C1 segment of cervical spinal cord (tissue), 14 donors: ENCODE measurements at places on chromosomes 3 and 15.

DNA sequence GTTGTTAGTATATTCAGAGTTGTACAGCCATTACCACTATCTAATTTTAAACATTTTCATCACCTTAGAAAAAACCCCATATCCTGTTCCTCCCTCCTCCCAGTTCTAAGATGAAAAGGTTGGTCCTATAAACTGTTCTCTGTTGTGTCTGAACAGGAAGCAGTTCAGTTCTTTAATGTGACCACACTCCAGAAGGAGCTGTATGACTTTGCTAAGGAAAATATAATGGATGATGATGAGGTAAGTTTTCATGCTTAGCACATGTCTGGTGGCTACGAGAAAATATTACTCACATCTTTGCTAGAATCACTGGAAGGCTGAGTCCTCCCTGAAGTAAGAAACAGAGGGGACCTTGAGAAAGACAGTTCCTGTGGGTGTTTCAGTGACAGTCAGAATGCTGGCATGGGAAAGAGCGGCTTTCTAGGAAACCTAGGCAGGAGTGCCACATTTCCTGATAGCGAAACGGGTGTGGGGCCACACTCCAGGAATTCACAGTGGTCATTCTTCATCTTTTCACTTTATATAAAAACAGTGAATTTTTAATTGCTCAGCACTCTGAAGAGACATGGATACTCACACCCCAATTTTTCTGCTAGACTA is 20.3 kb downstream of the CRTAP start:
- DNase-seq: no peak

DNA sequence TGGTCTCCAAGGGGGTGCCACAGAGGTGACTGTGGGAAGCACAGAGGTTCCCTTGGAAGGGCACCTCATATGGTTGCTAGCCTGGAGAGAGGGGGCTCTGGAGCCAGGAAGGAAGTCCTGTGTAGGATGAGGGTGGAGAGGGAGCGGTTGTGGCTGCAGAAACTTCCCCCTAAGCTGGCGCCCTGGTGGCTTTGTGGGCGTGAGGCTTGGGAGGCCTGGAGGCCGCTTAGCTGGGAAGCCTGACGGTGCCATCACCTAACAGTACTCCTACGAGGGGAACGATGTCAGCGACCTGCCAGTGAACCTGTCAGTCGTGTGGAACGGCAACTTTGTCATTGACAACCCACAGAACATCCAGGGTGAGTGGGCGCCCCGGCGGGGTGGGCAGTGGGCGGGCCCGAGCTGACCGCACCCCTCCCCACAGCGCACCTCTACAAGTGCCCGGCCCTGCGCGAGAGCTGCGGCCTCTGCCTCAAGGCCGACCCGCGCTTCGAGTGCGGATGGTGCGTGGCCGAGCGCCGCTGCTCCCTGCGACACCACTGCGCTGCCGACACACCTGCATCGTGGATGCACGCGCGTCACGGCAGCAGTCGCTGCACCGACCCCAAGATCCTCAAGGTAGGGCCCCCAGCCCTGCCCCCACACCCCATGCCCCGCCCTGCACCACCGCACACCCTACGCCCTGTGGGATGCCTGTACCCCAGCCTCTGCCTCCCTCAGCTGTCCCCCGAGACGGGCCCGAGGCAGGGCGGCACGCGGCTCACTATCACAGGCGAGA is 31.0 kb downstream of the PLXNA1 start:
- no peak for DNase-seq

DNA sequence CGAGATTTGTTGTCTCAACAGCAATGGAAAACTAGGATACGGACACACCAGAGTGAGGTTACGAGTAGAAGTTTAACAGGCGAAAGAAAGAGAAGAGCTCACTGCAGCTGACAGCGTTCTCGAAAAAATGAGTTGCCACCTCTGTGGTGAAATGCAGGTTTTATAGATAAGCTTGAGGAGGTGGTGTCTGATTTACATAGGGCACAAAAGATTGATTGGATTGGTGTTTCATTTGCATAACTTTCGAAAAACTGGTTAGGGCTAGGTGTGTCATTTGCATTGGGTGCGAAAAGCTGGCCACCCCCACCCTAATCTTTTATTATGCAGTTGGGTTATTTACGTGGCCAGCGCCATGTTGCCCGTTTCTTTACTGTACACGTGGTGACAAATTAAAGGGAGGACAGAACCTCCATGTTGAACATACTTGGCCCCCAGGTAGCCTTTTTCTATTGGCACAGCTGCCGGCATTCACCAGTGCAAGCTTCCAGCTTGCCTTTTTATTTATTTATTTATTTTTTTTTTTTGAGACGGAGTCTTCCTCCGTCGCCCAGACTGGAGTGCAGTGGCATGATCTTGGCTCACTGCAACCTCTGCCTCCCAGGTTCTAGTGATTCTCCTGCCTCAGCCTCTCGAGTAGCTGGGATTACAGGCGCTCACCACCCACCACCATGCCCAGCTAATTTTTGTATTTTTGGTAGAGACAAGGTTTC is 8.3 kb downstream of the IFT122 start:
- no peak for DNase-seq

DNA sequence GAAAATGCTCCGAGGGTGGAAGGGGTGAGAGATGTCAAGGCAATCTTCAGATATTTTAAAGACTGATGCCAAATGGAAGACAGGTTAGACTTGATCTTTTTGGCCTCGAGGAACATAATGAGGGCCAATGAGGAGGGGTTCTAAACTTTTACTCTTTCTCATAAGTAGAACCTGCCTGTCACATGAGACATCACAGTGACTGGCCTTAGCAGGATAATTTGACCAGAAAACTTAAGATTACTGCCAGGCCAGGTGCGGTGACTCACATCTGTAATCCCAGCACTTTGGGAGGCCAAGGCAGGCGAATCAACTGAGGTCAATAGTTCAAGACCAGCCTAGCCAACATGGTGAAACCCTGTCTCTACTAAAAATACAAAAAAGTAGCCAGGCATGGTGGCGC is 12.2 kb downstream of the TM4SF4 start:
- DNase-seq: no peak

DNA sequence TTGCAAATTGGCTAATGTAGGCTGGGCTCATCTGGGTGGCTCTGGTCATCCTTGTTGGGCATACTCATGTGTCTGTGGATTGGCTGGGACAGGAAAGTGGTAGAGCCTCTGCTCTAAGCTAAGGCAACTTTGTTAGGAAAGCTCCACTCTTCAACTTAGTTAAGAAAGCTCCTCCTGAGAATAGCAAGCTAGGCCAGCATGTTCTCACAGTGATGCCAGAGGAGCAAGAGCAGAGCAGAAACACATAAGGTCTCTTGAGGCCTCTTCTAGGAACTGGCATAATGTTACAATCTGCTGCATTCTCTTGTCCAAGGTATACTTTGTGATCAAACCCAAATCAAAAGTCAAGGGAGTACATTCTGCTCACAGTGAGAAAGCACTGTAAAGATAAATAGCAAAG is 158.6 kb upstream of the RORA start:
- DNase-seq: no peak

- DNase-seq: no peak
These were observed 21.6 kb upstream of the RASA2 start for GRCh38 chr3:141465221-141465620.

GRCh38 chr3:73060302-73060723 is 1.1 kb upstream of the EBLN2 start:
- no peak for DNase-seq

DNA sequence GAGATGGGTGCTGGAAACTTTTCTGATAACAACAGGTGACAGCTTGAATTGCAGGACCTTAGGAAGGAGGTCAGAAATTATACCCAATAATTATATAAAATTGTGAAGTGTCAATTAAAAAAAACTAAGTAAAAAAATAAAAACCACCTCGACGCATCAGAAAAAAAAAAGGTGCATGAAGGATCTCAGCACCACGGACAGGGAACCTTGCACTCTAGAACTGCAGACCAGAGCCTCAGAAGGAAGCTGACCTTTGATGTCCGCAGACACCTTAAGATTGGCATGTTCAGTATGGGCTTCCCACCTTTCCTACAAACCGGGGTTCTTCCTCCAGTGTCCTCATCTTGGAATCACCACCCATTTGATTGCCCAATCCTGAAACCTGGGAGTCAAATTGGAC is 60.9 kb downstream of the SCN10A start:
- DNase-seq: no peak

DNA sequence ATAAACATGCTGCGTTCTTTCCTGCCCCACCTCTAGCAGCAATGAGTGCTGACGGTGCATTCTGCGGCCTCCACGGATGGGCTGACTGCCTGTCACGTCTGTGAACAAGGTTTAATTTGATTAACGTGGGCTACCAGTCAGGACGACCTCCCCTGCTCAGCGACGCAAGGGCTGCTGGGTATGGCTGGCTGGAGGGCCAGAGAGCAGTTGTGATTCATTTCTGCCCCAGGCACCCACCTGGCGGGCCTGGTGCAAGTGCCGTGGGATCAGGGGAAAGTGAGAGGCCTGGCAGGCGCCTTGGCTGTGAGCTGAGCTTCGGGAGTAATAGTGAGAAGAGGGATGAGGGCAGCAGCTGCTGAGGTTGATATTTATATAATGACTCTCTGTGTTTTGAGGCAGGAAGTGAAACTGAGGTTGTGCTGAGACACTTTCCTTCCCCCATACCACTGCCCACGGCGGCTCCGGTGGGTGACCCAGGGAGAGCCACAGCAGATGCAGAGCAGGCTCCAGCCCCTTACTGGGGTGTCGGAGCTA is 190.4 kb upstream of the BCL6 start:
- DNase-seq: no peak

DNA sequence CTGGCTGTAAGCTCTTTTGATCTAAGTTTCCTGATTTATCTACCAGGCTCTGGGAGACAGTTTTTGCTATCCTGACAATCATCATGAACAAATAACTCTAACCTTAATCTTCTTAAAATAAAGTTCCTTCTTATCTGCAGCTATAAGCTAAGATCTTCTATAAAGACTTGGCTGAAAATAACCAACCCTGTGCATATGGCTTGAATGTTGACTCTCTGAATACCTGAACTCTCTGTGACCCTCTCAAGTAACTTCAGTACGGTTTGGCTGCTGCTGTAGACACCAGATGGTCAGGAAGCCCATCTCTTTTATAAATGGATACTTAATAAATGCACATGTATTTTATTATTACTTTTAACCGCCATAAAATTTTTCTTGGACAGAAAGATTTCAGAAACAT is 412.4 kb upstream of the CBLB start:
- DNase-seq: no peak

- DNase-seq: no peak
These were observed 112.8 kb upstream of the LPP start for GRCh38 chr3:188041193-188041592.

DNA sequence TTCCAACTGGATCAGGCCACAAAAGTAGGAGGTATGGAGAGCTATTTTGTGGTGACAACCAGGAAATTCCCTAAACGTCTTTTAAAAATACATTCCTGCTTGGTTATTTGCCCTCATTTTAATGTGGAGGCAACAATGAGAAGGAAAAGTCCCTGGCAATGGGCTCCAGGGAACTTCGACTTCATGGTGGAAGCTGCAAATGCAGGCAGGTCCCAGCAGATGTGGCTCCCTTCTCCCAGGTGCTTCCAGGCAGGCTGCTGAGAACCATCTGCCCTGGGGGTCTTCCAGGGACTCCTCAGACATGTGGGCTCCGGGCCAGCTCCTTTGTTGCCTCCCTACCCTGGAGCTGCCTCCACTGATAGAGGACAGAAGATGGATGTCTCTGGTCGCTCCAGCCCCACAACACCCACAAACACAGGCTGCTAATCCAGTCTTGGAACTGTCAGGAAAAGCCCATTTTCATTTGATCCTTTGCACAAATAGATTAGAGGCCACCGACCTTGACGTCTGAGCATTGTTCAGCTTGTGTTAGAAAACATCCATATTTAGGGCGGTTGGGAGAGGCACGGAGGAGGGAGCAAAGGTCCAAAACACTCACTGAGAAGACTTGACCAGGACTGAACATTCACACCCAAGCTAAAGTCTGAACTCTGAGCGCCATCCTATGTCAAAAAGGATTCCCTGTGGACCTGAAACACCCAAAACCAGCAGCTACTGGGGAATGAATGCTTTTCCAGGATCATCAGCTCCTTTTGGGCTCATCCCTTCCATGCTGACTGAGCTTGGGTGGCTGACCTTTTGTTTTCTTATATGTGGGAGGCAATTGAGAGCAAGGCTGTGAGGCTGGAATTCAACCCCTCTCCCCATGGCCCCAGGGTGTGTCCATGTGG is 30.2 kb upstream of the SLCO2A1 start:
- no peak for DNase-seq

DNA sequence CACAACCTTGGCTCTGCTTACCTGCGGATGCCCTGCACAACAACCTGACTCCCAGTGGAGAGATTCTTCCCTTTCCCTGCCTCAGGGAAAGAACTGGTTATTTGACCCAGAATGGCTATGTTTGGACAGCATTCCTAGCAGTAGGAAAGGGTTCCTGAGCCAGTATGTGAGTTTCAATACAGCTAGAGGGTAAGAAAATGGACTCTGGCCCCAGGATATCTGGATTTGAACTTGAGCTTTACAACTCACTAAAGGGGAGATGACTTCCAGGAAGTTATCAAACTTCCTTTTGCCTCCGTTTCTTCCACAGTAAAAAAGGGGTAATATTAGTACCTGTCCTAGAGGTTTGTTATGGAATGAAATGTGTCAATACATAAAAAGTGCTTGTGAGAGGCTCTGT is 28.1 kb upstream of the PLSCR4 start:
- DNase-seq: no peak

DNA sequence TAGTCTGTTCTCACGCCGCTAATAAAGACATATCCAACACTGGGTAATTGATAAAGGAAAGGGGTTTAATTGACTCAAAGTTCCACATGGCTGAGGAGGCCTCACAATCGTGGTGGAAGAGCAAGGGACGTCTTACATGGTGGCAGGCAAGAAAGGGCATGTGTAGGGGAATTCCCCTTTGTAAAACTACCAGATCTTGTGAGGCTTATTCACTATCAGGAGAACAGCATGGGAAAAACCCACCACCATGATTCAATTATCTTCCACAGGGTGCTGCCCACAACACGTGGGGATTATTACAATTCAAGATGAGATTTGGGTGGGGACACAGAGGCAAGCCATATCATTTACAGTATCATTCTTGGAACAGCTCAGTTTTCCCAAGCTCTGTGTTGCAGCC is 268.0 kb downstream of the SUCLG2 start:
- DNase-seq: no peak

DNA sequence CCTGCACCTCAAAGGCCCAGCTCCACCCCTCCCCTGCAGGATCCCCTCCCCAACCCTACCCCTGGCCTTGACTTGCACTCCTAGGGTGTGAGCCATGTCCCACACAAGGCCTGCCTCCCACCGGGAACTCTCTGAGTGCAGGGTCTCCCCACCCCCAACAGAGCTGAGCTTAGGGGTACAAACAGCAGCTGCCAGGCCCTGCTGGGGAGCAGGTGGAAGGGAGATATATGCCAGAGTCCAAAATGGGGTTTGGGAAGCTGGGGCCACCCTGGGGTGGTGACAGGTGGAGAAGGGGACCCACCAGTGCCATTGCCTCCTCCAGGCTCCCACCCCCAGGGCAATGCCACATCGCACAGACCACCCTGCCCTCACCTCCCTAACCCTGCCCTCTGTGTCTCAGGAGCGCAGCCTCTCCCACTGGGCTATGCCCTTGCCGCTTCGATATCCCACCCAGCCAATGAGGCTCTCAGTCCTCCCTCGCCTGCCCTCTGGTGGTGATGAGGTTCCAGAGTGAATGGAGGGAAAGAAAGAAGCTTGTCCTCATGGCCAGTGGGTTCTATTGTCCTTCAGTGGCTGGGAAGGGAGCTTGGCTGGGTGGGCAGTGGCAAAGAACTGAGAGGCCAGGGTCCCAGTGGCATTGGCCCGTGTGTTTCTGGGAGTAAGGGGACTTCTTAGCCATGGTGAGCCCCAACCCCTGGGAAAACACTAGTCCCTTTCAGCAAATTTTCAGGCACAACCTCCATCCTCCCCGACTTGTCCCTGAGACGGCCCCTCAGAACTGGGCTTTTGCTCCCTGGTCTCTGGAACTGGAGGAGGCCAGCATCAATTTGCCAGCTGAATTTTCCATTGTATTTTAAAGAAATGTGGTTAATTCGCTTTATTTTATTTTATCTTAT is 46.8 kb downstream of the CYP11A1 start:
- no peak for DNase-seq
